Activated T-cell treated with anti-CD3 and anti-CD28 coated beads, Interleukin-2, amount 50 U/mL, for 48 hours (primary cell): ENCODE measurements at places on chromosomes 3 and 15.

DNA sequence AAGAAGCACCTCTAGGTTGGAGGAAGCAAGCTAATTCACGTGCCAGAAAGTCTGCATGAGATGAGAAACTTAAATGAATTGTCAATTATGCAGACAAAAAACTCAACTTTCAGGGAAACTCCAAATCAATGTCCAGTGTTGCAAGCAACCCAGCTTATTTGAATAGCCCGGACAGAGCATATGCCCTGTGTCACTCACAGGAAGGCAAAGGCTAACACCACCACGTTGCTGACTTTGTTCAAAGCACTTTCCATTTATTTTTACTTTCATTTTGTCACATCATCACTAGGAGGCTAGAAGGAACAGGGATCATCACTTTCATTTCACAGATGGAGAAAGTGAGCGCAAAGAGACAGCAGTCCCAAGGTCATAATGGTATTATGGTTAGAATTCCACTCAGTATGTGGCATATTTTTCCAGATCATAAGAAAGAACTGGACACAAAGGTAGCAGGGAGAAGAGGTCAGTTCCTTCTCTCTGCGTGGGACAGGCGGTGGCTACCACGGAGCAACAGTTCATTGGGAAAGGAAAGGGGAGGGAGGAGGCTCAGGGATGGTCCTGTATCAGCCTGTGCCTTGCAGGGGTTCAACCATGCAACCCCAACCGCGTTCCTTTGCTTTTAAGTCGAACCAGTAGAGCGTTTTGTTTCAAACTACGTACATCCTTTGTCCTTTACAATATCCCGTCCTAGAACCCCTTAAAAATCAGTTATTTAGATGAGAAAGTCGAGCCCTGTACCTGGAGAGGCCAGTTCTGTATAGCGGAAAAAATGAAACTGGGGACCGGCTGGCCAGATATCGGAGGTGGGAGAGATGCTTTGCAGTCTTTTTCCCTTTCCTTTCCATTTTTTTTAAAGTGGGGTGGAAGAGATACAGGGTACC, 1.1 kb downstream of the HEG1 start:
- peak; percentile 41 for DNase-seq

- DNase-seq = no peak
These were observed 41.7 kb downstream of the DAPK2 start for GRCh38 chr15:64004587-64004986.

- no peak for DNase-seq
These were observed 20.1 kb downstream of the CACNA2D2 start for GRCh38 chr3:50483374-50483773.

- DNase-seq = no peak
These were observed 1227.8 kb downstream of the ZPLD1 start for GRCh38 chr3:103662591-103662990.

DNA sequence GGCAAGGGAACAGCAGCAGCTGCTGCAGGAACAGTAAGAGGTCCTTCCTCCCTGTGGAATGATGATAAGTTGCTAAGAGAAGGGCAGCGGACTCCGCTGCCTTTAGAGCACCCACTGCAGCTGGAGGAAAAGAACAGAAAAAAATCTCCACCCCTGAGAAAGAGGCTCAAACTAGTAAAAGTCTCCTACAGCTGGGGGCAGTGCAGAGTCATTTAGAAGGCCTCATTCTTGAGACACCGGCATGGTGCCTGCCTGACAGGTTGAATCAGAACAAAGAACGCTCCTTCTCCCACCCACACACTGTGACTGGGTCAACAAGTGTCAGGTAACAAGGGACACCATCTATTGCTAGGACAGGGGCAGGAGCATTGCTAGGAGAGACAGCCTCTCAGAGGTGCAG, 188.4 kb downstream of the ABHD5 start:
- peak; percentile 24 for DNase-seq

DNA sequence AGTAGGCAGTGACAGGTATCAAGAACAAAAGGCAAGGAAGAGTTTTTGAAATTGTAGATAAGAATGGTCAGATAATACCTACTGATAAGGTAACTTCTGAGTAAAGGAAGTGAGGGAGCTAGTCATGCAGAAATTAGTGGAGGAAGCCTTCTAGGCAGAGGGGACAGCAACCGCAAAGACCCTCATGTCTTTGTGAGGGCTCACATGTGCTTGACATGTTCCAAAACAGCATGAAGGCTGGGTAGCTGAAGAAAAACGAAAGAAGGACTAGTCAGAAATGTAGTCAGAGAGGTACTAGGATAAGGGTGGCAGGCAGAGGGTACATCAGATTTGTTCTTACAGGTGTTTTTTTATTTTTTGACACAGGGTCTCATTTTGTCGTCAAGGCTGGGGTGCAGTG, 5.3 kb downstream of the SIN3A start:
- DNase-seq = peak; percentile 32

DNA sequence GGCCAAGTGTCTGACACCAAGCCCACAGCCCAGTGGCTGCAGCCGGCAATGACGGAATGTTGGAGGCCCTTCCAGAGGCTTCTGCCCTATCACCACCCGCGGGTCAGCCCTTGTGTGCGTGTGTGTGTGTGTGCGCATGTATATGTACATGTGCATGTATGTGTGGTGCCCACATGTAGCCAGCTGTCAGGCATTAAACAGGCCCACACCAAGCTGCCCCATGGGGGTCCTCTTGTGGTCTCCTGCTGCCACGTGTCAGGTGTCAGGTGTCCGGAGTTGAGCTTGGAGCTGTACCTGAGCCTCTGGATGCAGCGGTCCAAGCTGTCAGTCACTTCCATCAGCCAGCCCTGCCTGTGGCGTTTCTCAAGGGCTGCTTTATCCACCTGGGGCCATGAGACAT, 13.9 kb downstream of the UROC1 start:
- DNase-seq = no peak

GRCh38 chr15:55289011-55289745, 435 bp downstream of the RAB27A start:
- DNase-seq = peak; percentile 70

DNA sequence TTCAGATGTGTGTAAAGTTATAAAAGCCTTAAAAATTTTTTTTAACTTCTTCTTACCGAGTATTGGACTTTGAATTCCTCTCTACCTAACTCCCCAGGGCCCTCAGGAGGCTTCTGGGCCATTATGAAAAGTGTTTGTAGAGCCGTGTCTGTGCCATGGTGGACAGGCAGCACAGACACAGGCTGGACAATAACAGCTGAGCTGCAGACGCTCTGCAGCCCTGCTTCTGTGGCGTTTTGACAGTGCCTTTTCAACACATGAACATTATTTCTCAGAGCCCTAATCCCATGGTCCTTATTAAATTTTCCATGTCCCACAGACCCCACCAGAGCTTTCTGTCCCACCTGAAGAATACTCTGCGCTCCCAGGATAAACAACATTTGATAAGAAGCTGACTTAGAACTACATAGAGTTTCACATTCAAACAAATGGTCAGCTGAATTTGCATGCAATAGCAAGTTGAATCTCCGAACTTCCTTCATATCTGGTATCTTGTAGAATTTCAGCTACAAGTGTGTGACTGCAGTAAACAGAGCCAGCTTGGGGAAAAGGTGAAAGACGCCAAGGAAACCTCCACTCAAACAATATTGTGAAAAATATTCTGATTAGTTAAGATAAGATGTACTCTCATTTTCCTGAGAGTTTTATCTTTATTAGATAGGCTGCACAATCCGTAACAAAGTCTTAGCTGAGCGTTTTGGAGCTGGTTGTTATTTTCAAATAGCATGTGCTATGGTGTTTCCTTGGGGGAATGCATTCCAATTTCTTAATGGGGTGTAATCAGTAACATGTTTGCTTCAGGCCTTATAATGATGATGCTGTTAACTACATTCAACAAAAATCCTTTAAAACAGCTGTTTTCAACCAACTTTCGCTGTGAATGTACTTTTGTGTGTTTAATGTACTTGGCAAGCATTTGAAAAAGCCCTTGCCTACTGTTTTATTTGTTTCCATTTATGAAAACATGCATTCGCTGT, 378.2 kb downstream of the MECOM start:
- DNase-seq = no peak

DNA sequence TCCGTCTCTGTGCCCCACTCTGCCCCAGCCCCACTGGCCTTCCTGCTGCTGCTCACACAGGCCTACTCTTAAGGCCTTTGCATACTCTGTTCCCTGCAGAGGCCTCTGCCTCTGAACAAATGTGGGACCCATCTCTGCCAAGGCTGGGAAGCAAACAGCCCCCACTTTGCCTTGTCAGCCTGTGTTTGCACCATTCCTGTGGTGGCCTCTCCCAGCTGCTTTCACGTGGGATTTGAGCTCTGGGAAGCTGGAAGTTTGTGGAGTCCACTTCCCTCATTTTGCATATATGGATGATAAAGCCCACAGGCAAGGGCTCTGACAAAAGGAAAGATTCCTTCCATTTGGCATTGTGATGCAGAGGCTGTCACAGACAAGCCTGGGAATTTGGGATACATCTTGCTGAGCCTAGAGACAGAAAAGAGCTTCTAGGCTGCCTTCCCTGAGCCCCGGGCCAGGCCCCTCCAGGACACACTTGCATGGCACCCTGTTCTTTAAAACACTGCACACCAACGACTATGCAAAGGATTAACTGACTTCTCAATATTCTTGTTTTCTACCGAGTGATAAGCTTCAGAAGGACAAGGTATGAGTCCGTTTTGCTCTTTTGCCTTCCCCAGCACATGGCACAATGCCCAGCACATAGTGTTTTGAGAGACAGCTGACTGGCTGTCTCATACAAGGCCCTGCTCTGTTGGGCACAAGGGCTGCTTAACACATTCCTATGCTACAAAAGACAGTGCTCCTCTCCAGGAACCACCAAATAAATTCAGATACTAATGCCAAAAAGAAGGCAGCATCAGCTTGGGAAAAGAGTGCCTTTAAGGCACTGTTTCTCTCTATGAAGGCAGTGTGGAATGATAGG, 120.7 kb upstream of the TOPAZ1 start:
- no peak for DNase-seq

GRCh38 chr3:38576526-38577370, 72.7 kb downstream of the SCN5A start:
- no peak for DNase-seq

DNA sequence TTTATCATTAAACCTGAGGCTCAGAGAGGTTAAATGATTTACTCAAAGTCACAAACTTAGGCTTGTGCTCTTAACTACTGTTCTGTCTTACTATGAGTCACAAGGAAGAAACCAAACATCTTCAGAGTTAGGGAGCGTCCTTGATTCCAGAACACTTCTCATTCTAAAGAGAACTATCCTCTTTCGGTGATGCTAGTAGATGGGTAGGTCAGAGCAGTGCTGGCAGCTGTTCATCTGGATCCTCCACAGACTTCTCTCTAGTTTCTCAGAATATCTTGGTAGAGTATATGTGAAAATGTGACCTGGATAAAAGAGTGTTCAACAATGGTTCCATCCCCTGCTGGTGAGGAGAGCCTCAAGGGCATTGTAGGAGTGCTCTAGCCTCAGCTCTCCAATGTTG, 3.3 kb downstream of the ARL6IP5 start:
- no peak for DNase-seq

DNA sequence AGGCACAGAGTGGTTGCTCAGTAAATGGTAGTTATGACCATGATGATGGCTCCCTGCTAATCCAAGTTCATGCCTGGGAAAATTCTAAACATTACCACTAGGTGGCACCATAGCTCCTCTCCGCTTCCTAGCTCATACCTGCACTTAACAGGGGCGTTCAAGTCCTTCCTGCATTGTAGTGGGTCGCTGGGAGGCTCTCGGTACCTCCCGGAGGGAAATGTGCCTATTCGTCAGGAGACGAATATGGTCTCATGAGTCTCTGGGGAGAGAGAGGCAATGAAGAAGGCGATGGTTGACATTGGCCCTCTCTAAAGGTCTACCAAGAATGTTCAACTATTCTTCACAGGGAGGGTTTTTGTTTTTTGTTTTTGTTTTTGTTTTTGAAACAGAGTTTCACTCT, 10.9 kb downstream of the MESP1 start:
- peak; percentile 62 for DNase-seq

- no peak for DNase-seq
These were observed 13.1 kb downstream of the GABRR3 start for GRCh38 chr3:98021830-98022560.

DNA sequence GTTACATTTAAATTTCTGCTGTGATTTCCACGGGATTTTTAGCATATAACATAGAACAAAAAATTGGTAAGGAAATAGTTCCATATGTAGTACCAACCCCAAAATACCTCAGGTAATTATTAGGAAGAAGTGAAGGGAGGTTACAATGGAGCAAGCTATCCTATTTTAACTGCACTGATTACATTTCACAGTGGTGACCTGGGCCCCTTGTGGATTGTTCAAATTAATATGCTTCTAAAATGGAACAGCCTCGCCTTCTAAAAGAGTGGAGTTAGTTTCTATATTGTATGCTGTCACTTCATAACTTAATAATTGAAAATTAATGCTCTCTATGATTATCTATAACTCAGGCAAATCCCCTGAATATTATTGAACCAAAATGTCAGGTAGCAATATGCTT, 651.7 kb upstream of the GBE1 start:
- DNase-seq = no peak

DNA sequence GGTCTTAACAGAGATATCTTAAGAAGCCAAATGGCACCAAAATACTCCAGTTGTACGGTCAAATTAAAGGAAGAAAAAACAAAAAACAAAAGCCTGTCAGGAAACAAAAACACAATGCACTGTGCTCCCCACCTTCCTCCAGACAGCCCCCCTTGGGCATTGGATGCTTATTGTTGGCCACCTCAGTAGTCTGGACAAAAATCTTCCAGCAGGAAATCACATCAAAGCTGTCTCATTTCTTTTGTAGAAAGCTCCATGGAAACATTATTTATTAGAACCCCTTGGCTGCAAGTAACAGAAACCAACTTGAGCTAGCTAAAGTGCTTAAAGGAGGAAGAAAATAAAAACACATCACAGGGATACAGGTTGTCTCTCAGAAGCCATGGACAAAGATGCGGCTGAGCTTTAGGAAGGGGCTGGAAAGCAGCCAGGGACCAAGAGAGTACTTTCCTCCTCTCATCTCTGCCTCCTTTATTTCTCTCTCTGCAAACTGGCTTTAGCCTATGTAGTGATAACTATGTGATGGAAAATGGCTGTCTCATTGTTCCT, 651.5 kb upstream of the ADAMTS9 start:
- DNase-seq = no peak

GRCh38 chr3:16523778-16524177, 10.3 kb upstream of the RFTN1 start:
- no peak for DNase-seq

DNA sequence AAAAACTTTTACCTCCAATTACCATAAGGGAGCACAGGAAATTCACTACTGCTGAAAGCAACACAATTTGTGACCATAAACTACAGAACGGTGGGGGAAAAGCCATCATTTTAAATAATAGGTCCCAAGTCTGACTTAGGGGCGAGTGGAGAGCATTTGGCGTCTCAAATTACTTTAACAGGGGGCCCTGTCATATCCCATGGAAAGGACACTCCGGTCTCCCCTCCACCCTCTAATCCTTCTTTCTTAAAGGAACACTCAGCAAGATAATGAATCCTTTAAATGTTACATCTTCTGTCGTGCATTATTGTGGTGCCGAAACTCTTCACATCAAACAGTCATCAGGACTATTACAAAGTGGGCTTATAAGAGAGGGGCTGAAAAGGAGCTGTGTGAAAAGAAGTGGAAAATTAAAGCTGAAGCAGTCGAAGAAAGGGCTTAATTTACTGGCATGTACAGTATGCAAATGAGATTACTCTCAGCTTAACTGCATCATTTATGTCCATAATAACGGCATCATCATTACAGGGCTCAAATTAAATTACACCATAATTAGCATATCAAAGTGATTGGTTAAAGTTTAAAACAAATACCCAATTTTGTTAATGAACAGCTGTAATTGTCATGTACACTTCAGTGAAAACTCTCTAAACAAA, 342.2 kb downstream of the FOXP1 start:
- DNase-seq = no peak
